CD8-positive, alpha-beta T cell (primary cell): ENCODE measurements at places on chromosomes 16 and 17.

DNA sequence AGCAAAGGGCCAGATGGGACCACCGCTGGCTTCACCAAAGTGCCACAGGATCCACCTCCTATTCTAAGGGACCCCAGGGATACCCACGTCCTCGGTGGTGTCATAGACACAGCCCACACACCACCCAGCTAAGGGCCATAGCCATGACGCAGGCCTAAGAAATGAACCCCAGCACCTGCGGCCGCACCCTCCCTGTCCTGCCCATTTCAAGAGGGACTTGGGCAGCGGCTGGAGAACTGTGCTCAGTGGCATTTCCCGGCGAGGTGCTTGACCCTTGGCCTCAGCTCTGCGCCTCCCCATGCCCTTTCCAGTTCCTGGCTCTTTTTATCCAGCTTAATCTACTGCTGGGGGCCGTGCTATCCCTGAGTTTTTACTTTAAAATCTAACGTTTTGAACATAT, 27.3 kb downstream of the ZNF778 start:
- DNase-seq: no peak

GRCh38 chr17:7427549-7427948, 1.1 kb upstream of the SPEM3 start:
- no peak for DNase-seq

DNA sequence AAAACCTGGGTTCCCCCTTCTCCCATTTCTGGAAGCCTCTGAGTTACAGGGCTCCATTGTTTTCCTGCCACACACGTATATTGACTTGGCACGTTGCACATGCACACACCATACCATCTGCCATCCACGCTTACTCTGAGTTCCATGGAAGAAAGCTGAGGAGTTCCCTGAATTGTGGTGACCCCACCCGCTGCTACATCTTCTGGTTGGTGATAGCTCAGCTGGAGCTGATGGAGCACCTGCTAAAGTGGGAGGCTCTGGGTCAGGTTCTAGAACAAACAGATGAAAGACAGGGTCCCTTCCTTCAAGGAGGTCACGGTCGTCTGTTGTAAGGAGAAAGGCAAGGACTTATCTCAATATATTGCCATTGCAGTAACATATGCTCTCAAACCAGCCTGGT, 41.1 kb downstream of the TMEM11 start:
- DNase-seq: no peak

DNA sequence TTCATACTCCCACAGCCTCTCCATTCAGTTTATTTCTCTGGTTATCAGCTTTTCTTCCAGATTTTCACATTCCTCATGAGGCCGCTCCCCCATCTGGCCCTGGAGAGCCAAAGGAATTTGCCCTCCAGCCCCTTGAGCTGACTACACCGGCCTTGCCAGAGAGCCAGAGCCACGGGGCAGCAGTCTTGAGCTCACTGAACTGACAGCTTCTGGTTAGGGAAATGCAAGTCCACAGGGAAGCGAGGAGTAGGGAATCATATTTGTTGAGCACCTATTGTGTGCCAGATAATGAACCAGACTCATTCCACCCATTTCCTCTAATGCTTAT, 102.4 kb downstream of the ABCC12 start:
- no peak for DNase-seq

- no peak for DNase-seq
These were observed 5.0 kb downstream of the MFSD11 start for GRCh38 chr17:76742958-76743357.

DNA sequence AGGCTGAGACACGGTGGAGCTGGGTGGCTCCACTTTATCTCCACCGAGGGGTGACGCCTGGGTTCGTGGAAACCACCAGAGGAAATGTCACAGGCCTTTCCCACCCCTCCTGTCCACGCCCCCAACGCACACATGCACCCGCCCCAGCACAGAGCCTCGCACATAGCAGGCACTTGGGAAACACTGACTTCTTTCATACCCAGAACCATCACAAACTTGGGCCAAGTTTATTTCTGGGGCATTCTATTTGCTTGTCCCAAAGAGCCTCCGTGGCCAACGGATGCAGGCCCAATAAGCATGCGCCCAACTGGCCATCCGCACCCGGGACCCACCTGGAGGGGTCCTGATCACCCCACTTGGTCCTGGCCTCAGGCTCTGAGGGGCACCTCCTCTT, 3.3 kb downstream of the BCAR1 start:
- no peak for DNase-seq

DNA sequence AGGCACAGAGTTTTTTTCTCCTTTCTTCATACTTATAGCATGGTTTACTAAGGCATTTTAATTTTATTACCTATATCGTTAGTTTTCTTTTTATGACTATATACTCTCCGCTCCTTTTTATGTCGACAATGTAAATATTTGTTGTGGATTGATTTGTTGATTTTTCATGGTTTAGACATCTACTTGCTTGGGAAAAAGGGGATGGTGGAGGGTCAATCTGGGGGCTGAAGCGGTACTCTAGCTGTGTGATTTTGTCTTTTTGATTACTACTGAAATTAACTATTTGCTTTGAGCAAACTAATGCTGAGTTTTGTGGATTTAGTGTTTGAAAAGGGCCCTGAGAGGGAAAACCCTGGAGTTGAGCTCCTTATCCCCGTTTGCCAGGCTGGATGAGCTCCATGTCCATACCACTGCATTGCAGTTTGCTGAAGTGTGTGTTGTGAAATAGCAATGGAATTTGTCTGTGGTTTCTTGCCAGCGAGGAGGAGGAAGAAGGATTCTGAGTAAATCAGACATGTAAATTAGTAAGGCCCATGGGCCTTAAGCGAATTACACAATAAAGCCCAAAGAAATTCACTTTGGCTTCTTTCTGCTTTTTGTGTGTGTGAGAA, 72.0 kb downstream of the FTO start:
- DNase-seq: no peak

DNA sequence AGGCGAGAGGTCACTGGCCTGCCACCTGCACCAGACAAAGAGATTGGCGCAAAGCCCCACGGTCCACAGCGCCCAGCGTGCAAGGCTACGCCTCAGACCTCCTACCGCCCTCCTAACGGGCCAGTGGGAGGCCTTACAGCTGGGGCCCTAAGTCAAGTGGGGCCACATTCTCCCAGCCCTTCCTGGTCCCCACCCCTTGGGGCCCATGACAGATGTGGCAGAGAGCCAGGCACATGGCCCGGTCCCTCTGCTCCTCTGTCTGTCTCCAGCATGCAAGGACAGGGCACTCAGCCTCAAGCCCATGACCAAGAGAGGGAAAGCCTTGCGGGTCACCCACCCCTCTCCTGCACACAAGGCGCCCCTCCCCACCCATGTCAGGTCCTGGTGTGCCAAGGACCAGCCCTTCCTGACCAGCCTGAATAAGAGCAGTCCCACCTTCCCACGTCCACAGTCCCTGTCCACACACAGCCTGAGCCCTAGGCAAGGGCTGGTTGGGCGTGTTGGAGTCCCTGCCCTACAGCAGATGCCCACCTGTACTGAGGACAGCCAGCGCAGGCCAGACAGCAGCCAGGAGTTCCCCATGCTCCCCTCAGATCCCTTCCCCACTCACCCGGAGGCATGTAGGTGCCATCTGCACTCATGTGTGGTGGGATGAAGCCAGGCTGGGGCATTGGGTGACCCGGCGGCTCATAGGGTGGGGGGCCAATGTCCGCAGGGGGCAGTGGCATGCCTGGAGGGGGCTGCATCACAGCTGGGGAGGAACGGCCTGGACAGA, 25.3 kb downstream of the CDIP1 start:
- no peak for DNase-seq

DNA sequence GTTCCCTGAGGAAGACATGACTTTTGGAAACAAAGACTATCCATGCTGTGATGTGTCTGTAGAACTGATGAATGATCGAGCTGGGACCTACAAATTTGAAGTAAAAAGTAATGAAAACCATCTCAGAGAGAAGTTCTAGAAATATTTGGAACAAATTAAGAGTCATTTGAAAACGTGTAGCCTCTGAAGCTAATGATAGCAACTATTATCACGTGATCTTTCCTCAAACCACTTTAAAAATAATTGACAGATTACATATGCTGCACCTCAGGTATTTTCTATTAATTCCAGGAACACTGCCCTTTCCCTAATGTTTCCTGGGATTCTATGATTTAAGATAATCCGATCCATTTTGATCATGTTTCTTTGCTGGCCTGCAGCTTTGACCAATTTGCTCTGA, 990.3 kb downstream of the CDH8 start:
- DNase-seq: no peak

GRCh38 chr17:68389041-68389440, 68.3 kb downstream of the WIPI1 start:
- DNase-seq: no peak

DNA sequence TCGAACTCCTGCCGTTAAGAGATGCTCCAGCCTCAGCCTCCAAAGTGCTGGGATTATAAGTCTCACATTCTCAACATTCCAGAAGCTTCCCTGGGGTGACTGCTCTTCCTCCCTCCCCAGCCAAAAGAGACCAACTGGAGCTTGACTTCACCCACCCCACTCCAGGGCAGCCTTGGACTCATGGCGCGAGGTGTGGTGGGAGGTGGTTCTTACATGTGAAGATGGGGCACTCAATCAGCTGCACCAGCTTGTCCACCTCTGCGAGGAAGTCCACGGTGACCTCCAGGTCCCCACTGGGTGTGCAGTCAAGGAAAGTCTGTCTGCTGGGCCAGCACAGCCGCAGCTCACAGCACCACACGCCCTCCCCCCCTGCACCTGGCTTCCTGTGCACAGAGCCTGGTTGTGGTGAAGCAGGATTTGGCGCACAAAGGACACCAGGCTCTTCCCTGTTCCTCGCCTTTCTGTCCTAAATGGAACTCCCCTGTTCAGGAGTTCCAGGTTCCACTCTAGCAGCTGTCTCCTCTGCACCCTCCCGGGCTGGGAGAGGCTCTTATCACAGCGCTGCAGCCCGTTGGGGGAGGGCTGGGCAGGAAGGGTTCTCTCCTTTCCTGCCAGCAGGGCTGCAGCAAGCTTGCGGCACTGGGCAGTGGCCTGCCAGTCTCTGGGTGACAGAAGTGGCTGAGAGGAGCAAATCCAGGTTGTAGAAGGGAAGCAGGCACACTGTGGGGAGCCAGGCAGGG, 9.6 kb upstream of the MTSS2 start:
- DNase-seq: peak; percentile 4

DNA sequence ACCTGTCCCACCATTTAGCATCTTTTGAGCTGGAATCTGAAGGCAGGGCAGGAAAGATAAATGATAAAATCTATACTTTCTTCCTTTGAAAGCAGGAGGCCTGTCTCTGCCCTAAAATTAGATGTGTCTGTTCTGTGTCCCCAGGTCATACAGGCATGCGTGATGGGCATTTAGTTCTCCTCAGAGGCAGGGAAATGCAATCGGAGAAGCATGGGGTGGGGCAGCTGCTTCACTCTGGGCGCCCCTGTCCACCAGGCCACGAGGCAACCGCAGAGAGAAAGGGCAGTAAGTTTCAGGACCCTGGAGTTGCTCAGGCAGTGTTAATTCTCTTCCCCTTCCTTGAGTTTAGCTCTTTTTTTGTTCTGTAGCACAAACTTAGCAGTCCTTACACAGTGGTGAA, 25.1 kb downstream of the CLUAP1 start:
- DNase-seq: no peak

GRCh38 chr17:9386401-9386800, 189.2 kb downstream of the STX8 start:
- no peak for DNase-seq

- no peak for DNase-seq
These were observed 14.0 kb upstream of the UBE2I start for GRCh38 chr16:1295465-1295864.

DNA sequence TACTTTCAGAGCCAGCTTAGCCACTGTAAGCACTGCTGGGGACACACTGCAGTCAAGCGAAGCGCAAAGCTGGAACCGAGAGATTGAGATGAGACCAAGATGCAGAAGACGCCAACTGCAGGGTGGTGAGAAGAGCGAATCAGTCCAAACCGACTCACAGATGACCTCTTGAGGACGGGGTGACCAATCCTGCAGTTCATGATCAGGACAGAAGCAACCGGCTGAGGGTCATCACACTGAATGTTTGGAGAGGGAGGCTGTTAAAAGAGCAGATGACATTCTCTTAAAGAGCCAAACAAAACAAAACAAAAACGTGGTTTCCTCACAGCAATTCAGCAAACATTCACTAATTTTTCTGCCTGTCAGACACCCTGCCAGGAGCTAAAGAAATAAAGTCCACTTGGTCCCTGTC, 8.5 kb downstream of the HASPIN start:
- DNase-seq: no peak

GRCh38 chr17:5870231-5870953, 199.8 kb upstream of the WSCD1 start:
- DNase-seq: no peak

DNA sequence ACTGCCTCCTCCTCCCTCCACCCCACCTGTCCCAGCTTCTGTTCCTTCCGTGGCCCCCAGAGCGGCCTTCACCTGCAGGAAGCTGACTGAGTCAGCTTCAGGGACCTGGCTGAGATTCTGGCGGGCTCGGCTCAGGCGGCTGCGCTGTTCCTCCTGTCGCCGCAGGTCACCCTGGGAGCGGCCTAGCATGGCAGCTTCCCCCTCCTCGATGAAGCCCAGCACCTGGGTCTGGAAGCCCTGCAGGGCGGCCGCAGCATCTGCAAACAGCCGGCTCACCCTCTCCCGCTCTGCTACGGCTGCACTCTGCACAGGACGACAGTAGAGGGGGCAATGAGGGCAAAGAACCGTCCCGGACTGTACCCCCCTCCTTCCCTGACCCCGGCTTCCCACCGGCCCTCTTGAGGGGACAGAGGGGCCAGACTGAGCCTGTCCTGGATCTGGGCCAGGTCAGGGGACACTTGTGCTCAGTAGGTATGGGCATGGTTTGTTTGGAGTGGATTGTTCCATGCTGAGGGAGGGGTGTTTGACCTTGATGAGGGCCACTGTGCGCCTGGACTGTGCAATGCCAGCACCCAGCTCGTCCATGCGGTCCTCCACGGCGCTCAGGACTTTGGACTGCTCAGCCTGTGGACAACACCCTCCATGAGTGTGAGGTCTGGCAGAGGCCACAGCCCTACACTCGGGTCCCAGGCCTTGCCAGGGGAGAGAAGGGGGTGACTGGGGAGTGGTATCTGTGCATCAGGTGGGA, 2.0 kb downstream of the TRIM47 start:
- peak; percentile 89 for DNase-seq

DNA sequence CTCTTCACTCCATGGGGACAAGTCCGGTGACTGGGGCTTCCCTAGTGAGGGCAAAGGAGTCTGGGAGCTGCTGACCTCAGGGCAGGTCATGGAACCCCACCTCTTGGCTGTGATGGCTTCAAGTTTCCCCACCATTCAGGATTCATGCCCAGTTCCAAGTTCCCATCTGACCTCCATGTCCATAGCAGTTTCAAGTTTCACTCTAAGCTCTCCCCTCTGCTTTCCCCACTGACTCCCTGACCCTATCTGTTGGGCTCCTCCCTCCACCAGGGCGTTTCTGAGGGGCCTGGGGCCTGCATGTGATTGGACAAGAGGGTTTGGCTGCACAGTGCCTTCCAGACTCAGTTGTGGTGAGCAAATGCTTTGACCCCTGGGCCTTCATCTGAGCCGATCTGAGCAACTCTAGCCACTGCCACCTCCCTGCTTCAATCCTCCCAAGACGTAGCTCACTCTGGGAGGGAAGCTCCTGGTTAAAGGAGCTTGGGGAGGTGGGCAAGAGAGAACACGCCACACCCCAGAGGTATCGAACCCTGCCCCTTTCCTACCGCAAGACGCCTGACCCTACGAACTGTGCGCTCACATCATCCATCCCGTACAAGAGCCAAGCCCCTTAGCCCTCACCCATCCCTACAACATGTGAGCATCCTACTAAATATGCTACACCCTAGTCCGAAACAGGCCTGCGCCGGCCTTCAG, 8.3 kb downstream of the ZNF629 start:
- no peak for DNase-seq

- DNase-seq: no peak
These were observed 59.8 kb upstream of the FBXO47 start for GRCh38 chr17:39026980-39027451.

- DNase-seq: no peak
These were observed 44.4 kb downstream of the MAP1LC3B start for GRCh38 chr16:87436225-87437172.
